IPS DF 19.7 (cell line): ENCODE measurements at places on chromosomes 11 and 22.
A peak's percentile ranks its signal among the peaks of the same experiment; 100 is the strongest.

DNA sequence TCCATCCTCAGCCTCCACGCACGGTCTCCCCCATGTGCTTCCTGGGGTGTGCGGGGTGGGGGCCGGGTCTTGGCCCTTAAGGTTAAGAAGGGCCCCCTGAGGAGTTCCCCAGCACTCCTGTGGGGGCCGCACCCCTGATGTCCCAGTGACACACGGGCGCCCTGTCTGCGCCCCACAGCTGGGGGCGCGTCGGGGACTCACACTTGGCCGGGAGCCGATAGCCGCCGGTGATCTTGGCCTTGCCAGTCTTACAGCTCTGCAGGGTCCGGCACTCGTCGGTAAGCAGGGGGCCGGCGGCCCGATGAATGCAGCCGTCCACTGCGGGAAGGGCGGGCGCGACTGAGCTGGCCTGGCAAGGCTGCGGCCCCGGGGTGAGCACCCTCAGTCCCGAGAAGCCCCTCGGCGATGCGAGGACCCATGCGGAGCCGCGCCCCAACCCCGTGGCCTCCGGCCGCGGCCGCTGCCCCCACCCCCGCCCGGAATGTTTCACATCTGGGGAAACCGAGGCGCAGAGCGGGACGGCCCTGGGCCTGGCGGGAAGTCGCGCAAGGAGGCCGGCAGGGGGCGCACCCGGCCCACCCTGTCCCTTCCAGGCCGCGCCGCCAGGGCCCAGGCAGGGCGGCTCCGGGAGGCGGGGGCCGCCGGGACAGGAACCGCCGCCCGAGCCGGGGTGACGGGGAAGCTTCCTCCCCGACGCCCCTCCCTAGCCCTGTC lies 13.9 kb downstream of the OTUB1 start:
- no peak for DNase-seq

- no peak for DNase-seq
These were observed 1.4 kb upstream of the CREB3L1 start for GRCh38 chr11:46275964-46276641.

DNA sequence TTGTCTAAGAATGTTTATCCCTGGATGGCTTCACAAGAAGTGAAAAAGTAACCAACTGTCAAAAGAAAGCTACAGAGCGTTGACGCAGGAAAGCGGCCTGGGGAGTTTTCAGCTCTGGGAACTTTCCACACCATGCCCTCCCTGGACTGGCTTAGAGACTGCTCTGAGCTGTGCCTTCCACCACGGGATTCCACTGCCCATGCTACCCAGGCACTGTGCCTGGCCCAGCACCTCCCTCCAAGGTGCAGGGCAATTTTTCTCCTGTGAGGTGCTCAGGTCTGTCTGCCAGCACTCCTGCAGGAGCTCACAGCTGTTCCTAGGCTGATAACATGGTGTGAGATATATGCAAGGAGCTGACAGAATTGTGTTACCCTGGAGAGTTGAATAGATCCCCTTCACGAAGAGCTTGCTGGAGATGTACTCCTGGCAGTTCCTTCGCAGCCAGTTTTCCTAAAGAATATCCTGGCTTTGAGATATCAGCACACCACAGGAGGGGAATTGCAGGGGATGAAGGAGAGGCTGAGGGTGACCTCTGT lies 258.3 kb upstream of the B3GAT1 start:
- DNase-seq = no peak

DNA sequence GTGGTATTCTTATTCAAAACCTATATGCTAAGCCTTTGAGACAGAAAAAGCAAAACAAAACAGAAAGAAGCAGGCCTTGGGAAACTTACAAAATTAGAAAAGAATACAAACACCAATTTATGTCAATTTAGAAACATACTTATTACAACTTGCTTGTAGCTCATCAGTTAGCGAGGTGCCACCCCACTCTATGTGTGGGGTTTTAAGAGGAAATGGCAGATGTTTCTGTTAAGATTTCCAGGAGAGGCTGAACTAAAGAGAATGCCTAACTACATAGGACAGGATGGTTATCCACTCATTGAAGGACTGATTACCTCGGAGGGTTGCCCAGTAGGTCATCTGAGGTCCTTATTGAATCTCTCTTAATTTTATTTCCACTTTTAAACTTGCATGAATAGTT lies 302.0 kb downstream of the ETS1 start:
- DNase-seq = no peak

DNA sequence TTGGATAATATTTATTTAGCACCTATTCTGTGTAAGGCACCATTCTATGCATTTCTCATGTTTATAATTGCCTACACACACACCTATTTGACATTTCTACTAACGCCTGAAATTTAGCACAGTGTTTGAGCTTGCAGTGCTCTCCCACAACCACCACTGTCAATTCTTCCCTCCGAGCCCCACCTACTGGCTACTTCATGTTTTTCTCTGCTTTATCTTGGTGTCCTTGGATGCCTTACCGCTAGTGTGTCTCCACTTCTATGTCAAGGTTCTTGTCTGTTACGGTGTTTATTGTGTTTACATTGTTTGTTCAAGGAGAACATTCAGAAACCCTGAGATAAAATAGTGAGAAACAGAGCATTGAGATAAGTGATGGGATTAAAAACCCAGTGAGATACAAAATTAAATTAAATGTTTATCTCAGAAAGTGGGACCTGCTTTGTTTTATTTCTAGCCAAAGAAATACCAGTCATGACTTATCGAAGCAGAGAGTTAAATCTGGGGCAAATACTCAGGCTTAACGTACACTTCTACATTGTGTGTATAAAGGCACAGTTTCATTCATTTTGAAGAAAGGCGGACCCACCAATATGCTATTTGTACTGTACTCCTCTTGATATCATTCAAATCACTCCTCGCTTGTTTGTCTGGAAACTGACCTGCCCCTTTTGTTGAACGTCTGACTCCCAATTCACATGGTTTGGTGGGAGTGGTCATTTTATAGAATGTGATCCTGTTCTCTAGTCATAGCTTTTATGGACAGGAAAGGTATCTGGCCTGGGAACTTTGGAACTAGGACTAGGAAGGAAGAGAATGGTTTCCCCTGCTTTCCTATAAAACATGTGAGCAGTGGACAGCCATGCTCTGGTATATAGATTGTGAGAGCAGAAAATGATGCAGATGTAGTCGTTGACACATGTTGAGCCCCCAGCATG lies 39.2 kb upstream of the SLC36A4 start:
- DNase-seq = peak; percentile 15

DNA sequence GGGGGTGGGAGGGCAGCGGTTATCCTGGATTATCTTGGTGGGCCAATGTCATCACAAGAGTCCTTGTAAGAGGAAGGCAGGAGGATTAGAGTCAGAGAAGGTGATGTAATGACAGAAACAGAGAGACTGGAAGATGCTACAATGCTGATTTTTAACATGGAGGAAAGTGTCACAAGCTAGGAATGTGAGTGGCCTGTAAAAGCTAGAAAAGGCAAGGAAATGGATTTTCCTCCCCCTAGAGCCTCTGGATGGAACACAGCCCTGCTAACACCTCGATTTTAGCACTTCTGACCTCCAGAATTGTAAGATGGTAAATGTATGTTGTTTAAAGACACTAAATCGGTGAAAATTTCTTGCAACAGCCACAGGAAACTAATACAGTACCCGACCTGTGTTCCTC lies 109.3 kb downstream of the MN1 start:
- DNase-seq = no peak

DNA sequence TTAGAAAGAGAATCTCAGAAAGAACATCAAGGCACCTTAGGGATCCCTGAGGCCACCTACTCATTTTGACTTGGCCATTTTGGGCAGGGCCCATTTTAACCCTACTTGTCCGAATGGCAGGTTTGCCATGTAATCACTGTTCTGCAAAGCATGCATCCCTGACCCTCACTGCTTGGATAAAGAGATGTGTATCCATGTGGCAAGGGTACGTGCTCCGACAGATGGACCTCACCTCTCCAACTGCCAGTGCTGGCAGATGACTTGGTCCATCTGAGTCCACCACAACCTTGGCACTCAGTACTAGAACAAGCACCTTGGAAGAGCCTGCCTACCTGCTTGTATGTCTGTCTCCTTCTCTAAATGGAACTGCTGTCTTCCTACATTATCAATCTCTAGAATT lies 139.4 kb downstream of the SPATA19 start:
- no peak for DNase-seq
